ENCODE measurements at places on chromosomes 12 and 14.

DNA sequence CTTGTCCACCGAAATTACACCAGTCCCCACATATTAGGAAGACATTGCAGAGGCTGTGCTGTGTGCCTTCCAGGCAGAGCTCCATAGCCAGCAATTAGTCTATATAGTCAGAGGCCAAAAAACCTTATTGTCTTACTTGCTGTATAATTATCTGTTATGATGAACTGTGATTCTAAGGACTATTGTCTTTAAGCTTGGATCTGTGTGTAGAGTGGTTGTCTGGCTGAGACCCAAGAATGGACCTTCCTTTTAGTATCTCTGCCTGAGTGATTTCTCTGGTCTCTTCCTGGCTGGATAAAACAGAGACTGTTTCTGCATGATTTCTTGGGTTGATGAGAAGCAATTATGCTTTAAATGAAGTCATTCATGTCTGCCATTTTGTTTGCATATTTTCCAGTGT, 465.3 kb downstream of the PRKD1 start:
- no peak for DNase-seq

DNA sequence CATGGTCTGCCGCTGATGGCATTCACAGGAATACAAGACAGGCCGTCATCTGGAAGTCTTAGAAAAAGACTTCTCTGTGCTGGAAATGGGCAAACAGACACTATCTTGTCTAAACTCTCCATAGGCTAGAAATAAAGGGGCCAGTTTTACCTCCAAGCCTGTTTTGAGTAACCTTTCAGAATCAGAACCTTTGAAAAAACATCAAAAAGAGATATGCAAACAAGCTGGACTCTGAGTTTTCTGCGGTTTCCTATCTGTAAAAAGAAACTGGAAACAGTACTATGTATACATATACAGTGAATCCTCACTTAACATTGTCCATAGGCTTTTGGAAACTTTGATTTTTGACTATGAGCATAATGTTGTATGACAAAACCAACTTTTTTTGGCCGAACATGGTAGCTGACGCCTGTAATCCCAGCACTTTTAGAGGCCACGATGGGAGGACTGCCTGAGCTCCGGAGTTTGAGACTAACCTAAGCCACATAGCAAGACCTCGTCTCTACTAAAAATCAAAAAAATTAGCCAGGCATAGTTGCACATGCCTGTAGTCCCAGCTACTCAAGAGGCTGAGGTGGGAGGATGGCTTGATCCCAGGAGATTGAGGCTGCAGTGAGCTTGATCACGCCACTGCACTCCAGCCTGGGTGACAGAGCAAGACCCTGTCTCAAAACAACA, 92.9 kb upstream of the MAX start:
- no peak for DNase-seq

DNA sequence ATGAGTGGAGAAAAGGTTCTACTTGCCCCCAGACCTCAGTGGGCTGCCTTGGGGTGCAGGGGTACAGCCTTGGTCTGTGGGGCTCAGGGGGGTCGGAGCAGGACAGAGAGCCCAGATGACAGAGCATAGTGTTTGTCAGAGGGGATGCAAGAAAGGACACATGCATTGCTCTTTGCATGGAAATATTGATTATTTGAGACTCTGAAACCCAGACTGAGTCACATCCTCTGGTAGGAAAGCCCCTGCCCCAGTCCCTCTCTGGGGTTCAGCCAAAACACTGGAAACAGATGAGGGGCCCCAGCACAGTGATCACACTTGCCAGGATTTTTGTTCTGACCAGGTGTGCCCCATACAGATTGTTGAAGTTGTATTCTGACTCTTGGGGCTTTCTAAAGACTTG, 1094.4 kb downstream of the BCL11B start:
- no peak for DNase-seq

- DNase-seq, result peak; percentile 59
Observed at GRCh38 chr12:124231980-124232653, 62.8 kb upstream of the RFLNA start.

DNA sequence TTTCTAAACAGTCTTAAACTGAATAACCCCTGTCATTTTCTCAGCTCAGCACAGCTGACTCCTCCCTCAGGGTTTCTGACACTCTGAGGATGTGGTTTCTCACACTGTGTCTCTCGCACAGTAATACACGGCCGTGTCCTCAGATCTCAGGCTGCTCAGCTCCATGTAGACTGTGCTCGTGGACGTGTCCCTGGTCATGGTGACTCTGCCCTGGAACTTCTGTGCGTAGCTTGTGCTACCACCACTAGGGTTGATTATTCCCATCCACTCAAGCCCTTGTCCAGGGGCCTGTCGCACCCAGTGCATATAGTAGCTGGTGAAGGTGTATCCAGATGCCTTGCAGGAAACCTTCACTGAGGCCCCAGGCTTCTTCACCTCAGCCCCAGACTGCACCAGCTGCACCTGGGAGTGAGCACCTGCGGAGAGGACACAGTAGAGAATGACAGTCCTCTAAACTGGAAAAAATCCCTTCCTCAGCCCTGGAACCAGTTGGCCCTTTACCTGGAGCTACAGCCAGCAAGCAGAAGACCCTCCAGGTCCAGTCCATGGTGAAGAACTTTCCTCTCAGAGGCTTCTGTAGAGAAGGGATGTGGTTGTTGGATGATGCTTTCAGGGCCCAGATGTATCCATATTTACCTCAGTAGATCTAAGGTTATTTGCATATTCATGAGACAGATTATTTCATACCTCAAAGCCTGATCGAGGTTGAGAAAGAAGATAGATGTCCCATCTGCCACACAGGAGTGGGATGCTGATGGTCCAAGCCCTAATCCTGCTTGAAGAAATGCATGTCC, 984.8 kb downstream of the TMEM121 start:
- no peak for DNase-seq

- DNase-seq, result no peak
Observed at GRCh38 chr12:6627616-6628015, 8.1 kb downstream of the LPAR5 start.

DNA sequence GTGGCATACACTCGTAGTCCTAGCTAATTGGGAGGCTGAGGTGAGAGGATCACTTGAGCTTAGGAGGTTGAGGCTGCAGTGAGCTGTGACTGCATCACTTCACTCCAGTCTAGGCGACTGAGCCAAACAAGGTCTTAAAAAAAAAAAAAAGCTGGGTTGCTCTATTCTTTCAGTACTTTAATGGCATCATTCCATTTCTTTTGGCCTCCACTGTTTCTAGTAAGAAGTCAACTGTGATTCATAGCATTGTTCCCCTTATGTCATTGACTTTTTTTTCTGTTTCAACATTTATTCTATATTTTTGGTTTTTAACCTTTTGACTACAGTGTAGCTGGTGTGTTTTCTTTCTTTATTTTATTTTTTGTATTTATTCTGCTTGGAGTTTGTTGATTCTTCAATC, 16.7 kb upstream of the PRKCH start:
- no peak for DNase-seq

Data from H7 (cell line).